ENCODE measurements at places on chromosomes 13 and 19.

- DNase-seq, result no peak
These were observed 302.6 kb downstream of the PCDH9 start for GRCh38 chr13:66927562-66927961.

- peak; percentile 69 for DNase-seq
These were observed 4.0 kb downstream of the EMP3 start for GRCh38 chr19:48329167-48329891.

DNA sequence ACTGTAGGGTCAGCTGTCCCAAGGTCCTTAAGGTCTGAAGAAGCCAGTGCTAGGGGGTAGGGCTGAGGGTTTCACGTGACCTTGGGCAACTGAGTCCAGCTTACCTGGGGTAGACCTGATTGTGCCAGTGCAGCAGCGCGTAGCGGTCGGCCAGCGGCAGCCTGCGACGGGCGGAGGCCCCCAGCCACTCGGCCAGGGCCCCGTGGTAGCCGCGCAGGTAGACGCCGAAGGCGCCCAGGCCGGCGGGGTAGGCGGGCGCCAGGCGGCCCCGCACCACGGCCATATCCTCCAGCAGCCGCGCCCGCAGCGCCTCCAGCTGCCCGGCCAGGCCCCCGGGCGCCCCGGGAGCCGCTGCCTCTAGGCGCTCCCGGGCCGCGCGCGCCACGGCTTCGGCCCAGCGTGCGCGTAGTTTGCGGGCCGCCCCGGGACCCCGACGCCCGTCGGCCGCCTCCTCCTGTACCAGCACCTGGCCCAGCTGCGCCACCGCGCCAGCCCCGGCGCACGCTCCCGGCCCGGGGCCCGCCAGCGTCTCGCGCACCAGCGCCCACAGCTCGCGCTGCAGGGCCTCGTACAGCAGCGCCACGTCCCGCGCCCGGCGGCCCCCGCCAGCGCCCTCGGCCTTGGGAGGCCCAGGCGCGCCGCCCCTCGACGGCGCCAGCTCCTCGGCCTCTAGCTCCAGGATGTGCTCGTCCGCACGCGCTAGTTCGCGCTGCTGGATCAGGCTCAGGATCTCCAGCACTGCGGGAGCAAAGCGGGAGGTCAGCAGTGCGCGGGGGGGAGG, 10.9 kb downstream of the EXOC3L2 start:
- DNase-seq, result no peak

- DNase-seq, result peak; percentile 52
These were observed 4.8 kb downstream of the EMP3 start for GRCh38 chr19:48330012-48330681.

GRCh38 chr13:95003019-95003813, 290.9 kb upstream of the SOX21 start:
- no peak for DNase-seq

DNA sequence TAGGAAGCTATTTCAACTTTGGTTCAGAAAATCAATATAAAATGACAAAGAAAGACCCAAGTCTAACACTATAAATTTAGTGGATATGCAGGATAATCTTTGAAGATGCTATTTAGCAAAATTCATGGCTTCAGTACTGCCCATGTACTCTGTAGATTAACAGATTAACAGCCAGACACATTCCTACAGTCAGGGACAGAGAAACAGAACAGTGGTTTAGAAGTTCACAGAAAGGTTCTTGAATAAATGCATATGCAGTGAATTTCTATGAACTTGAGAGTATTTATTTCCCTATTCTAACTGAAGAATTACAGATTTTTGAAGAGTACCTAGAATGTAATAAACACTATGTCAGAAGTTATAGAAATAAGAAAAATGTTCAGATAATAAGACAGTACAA, 222.8 kb downstream of the KLF12 start:
- no peak for DNase-seq

GRCh38 chr13:59997976-59998375, 165.8 kb downstream of the DIAPH3 start:
- peak; percentile 59 for DNase-seq

DNA sequence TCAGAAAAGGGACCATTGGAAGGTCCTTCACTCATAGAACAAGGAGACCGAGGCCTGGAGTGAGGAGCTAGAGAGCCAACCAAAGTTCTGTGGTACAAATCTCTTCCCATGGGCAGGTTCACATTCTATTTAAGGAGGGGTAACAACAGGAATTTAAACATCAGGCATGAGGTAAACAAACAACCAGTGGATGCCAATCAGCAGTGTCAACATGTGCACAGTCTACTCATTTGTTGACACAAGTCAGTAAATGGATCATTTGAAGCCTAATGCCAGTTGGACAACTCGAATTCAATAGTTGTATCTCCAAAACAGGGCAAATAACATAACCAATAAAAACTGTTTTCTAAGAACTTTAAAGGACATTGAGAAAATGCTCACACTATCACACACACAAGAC, 6.3 kb upstream of the DOCK9 start:
- DNase-seq, result no peak

DNA sequence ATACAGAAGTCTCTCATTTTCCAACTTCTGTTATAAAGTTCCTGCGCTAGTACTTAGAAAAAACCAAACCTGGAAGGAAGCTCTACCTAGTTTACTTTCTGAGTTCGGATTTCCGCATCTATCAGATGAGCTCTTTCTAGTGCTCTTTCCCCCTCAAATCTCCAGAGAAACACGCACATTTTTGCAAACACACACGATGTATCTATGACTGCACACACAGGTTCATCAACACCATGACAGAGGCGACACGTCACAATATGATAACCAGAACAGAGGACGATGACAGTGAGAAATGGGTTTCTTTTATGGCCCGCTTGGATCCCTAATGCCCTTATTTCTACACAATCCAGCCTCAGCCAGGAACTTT, 629 bp upstream of the LRRC63 start:
- DNase-seq, result no peak

DNA sequence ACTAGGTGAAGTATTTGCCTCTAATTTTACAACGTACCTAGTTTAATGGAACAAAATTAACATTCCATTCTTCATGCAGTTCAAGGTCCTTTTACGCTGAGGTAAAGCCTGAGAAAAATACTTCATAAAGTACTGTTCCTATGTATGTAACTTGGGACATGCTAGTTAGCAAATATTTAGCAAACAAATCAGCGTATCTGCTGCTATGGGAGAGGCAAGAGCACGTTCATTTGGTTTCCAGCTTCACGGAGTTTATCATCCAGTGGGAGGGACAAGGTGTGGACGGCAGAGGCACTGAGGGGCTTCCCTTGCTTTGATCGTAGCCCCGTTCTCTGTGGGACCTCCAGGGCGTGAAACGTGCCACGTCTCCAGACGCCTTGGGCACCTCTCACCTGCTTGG, 248.8 kb downstream of the IRS2 start:
- DNase-seq, result no peak

DNA sequence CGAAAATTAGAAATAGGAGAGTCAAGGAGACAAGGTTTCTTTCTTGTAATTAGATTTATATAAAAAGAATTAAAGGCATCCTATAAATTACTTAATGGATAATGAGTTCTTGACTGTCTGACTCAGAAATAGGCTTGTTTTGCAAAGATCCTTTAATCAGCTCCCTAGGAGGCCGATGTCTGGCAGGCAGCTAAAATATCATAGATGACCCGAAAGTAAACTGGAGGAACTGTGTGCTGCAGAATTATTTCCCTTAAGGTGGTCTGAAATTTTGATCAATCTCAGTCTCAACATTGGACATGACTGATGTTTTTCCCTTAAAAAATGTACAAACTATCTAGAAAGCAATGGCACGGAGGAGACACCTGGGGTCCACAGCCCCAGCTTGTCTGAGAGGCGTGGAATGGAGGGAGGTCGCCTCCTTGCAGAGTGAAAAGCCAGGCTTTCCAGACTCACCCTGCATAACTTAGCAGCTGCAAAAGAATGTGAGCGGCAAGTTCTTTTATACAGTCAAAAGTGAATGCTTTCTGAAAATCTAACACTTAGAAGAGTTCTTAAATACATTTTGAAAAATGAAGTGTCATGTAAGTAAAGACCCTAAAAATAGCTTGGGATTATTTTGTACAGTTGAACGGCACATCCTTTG, 44.8 kb downstream of the MBNL2 start:
- DNase-seq, result peak; percentile 50

- DNase-seq, result peak; percentile 49
These were observed 53.2 kb upstream of the SHKBP1 start for GRCh38 chr19:40523322-40524047.

DNA sequence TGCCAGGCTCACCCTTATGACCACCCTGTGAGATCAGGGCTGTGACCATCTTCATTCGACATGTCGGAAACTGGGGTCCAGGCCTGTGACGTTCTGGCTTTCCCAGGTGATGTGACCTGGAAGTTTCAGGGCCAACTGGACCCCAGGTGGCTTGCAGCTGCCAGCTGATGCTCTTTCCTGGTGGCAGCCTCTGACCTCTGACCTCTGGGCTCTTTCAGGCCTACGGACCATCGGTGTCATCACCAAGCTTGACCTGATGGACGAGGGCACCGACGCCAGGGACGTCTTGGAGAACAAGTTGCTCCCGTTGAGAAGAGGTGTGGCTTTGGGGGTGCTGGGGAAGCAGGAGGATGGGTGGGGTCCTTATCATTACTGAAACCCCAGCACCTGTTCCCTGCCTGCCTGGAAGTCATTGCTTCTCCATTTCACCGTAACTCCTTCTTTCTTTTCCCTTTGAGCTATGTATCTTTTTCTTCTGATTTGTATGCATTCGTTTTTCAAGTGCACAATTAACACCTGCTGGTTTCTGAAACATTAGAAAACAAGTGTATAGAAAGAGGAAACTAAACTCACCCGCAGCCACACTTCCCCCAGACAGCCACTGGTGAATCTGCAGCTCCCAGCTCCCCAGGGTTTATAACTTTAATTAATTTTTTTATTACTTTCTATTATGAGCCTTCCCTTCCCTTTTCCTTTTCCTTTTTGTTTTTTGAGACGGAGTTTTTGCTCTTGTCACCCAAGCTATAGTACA, 58.9 kb downstream of the TMED1 start:
- DNase-seq, result no peak

- no peak for DNase-seq
These were observed 8.5 kb downstream of the DBP start for GRCh38 chr19:48628486-48629296.

GRCh38 chr19:55406091-55406825, 1.3 kb downstream of the UBE2S start:
- no peak for DNase-seq

- DNase-seq, result no peak
These were observed 50.9 kb downstream of the LNX2 start for GRCh38 chr13:27569405-27569804.

GRCh38 chr19:47547199-47547598, 25.7 kb downstream of the ZNF541 start:
- DNase-seq, result no peak

DNA sequence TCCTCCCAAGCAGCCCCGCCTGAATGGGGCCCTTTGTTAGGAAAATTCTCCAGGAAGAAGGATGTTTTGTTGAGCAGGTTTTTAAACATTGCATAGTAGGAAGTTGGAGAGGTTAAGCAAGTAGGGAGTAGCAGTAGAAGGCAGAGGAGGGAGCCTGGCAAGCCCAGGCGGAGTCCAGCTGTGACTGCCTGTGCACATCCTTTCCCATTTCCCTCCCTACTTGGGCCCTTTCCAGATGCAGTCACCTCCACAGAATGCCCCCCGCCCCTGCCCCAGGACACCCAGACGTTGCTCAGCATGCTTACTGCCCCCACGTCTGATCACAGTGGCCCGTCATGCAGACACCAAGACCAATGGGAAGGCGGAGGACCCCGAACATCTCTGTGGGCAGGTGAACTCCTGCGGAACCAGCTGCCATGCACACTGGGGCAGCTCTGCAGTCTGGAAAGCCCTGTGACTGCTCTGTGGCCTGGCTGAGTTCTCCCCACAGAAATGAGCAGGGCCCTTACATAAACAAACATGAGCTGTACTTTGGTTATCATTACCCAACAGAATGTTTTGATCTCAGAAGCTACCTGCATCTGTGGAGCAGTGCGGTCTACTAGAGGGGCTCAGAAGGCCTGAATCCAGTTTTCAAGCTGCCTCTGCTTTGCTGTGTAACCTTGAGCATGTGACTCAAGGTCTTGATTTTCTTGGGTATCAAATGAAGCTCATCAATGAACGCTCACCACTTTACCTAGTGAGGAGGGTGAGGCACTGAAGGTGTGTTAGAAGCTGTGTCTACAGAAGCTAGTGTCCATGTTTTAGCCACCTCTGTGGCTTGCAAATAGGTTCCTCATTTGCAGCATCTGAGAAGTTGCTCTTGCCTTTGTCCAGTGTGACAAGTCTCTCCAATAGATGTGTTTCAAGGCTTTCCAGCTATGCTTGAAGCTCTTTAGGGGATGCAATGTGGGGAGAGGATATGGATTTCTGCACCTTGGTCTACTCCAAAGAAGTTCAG, 84.2 kb downstream of the TNFRSF19 start:
- DNase-seq, result no peak

All from fibroblast of skin of right biceps (primary cell).